Immature natural killer cell (primary cell): ENCODE measurements at places on chromosomes 6 and 20. TPM values are rescaled to one million over a fixed set of nuclear protein-coding genes. Genes with fewer than 3 reads are reported as not detected.

DNA sequence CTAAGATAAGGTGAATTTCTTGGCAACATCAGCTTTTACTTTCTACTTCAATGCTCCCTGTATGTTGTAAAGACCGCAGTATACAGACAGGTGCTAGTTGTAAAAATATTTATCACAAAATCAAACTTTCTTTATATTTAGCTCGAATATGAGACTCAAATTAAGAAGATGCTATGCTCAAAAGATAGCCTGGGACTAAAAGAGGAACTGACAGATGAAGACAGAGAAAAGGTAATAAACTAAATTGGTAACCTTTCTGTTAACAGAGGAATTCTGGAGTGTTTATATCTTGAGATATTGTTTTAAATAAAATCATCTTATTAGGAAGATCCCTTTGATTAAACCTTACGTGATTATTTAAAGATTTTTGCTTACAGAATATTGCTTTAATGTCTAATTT lies 19.5 kb downstream of the KIZ start:
- no peak for DNase-seq

- DNase-seq, result no peak
Observed at GRCh38 chr6:108877046-108877751, 29.0 kb downstream of the ARMC2 start.

Gene C20orf144
- polyA plus RNA-seq, result 0.13 TPM

- no peak for DNase-seq
Observed at GRCh38 chr6:126261792-126262421, 78.0 kb upstream of the CENPW start.

DNA sequence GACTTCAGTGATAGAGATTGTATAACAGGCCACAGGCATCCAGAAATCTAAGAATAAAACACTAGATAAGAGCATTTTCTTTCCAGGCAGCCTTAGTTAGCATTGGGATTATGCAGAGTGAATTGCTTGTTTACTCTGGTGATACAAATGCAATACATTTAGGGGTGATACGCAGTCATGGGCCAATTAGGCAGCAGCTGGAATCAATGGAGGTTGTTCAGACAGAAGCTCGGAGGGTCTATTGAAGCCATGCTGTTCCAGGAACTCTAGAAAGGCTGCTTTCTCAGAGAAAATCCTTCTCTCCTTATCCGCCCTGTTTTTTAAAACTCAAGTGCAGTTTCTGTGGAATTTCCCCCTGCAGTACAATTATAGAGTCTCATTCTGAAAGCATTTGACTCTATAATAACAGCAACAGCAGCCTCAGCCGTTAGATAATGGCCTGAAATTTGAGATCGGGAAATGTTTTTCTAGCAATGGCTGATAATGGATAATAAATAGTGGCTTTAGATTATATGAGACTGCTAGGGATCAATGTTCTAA lies 364.3 kb upstream of the HS3ST5 start:
- DNase-seq, result no peak

GRCh38 chr20:60263725-60264709 lies 305.8 kb downstream of the CDH26 start:
- no peak for DNase-seq

Gene IL17A
- not detected for polyA plus RNA-seq
